ENCODE measurements at places on chromosomes 1 and 21.
A peak's percentile ranks its signal among the peaks of the same experiment; 100 is the strongest.

DNA sequence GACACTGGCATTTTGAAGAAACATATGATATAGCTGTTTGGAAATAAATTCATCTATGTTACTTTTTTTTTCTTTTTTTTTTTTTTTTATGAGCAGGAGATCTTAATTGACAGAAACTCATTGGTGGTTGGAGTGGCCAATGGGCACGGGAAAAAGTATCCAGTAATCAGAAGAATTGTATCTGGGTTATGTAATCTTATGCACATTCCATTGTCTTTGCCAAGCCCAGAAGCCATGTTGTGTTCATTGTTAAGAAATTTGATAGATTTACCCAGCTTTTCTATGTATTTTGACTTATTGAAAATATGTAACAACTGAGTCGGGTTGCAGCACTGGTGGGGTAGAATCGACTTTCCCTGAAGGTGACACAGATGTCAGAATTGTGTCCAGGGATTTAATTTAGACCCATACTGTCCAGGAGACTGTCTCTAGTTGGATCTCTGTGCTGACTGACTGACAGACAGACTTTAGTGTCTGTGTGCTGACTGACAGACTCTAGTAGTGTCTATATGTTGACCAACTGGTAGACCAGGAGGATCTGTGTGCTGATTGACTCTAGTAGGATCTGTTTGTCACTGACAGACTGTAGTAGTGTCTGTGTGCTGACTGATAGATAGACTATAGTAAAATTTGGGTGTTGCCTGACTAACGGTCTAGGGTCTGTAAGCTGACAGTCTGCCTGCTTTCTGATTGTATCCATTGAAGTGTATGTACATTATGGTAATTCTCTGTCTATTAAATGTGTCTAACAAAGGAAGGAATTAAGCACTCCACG, 12.3 kb upstream of the C4BPB start:
- no peak for DNase-seq

DNA sequence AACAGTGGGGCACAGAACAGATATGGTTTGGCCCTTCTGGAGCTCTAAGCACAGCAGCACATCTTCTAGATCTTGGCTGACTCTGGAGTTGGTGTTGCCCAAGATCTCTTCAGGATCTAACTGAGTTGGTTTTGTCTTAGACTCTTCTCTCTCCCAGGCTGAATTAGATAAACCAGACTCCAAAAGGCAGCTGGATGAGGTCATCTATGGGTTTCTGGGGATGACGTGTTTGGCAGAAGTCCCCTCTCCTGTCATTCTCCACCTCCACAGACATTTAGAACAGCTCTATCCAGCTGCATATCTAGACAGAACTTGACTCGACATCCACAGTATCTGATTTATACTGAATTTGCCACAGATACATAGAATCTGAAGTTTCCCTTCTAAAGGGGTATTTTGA, 75.3 kb downstream of the ST6GALNAC5 start:
- no peak for DNase-seq

GRCh38 chr1:247332215-247332622, 552 bp upstream of the ZNF496 start:
- peak; percentile 43 for DNase-seq

DNA sequence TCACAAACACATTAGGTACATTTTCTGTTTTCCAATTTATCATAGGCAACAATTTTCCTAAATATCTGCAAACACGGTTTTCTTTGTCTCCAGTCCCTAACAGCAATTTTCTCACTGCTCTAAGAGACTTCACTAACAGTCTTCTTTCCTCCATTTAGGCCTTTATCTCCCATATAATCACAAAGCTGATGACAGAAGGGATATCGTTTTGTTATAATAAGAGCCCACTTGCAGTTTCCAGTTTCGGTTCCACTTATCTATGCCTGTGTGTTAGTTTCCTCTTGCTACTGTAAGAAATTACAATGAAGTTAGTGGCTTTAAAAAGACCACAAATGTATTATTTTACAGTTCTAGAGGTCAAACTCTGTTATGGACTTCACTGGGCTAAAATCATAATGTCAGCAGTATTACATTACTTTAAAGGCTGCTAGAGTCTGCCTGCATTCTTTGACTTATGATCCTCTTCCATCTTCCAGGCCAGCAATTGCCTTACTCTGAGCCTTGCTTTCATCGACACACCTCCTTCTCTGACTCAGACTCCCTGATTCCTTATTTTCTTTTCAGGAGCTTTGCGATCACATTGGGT, 549.3 kb downstream of the NCAM2 start:
- DNase-seq: no peak

DNA sequence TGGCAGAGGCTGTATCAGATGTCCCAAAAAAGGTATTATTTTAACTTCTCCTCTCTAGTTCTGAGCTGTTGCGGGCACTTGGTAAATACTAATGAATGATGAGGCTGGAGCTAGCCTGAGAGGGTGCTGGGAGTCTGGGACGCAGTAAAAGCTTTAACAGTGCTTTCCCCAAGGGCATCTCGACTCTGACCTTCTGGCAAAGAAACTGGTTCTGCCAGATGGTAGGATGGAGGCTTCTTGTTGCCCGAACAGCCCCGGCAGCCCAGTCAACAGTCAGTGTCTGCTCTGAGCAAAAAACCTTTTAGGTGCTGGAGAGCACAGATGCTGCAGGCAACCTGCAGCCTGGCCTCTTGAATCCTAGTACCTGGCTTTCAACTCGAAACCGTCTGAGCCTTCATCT, 2.5 kb upstream of the PNRC2 start:
- DNase-seq: no peak

GRCh38 chr1:109112056-109112651, 1.8 kb upstream of the ELAPOR1 start:
- DNase-seq: peak; percentile 49

DNA sequence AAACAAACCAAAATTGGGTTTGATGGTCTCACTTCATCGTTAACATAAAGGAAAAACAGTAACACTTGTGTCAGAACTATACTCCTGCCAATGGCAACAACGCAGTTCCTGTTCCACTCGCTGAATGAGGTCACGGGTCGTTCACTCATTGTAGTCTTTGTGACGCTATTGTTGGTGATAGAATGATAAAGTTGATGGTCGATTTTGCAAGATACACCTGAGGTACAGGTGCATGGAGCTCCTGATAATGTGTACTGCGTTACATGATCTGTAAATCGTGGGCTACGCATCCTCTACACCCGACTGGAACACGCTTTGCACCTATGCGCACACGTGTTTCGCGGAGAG, 391 bp upstream of the CENPS start:
- peak; percentile 19 for DNase-seq

DNA sequence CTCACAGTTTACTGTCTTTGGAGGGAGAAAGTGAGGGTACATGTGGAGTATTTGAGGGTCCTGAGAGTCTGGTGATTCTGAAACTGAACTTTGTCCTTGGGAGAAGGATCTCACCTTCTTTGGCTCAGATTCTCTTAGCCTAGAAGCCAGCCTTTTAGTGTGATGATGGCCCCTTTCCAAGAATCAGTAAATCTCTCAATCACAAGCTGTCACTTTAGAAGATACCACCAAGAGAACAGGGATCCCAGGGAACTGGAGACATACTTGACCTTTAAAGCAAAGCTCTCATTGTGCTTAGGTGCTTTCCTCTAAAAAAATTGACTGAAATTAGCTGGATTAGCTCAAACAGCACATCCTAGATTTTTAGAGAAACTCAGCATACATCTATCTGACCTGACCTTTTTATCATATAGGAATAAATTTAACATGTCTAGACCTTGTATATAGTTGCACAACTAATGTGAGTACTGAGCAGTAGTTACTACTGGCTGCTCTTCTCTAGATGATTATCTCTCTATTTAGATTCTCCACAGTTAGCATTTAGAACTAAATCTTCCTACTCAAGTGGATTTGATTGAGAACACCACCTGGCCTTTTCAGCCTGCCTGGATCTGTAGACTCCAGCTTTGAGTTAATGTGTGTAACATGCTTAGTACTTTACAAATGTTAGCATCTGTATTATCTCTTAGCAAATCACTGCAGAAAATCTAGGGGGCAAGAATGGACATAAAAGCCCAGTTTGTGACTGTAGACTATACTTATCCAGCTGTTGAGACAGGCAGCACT, 157.7 kb downstream of the MAST2 start:
- no peak for DNase-seq

GRCh38 chr1:13430495-13430894, 20.2 kb downstream of the PRAMEF20 start:
- no peak for DNase-seq

GRCh38 chr1:183622013-183622412, 13.6 kb downstream of the ARPC5 start:
- no peak for DNase-seq

- DNase-seq: no peak
Measured at GRCh38 chr1:183584147-183584546, 6.1 kb downstream of the NCF2 start.

GRCh38 chr1:2113620-2114135, 63.5 kb downstream of the PRKCZ start:
- no peak for DNase-seq

GRCh38 chr1:229685149-229685548, 59.1 kb downstream of the URB2 start:
- no peak for DNase-seq

GRCh38 chr1:208962867-208963266, 620.6 kb upstream of the CAMK1G start:
- no peak for DNase-seq

- no peak for DNase-seq
Measured at GRCh38 chr1:57986432-57986831, 560.1 kb downstream of the OMA1 start.

GRCh38 chr21:20388400-20388799, 609.8 kb upstream of the NCAM2 start:
- DNase-seq: no peak

DNA sequence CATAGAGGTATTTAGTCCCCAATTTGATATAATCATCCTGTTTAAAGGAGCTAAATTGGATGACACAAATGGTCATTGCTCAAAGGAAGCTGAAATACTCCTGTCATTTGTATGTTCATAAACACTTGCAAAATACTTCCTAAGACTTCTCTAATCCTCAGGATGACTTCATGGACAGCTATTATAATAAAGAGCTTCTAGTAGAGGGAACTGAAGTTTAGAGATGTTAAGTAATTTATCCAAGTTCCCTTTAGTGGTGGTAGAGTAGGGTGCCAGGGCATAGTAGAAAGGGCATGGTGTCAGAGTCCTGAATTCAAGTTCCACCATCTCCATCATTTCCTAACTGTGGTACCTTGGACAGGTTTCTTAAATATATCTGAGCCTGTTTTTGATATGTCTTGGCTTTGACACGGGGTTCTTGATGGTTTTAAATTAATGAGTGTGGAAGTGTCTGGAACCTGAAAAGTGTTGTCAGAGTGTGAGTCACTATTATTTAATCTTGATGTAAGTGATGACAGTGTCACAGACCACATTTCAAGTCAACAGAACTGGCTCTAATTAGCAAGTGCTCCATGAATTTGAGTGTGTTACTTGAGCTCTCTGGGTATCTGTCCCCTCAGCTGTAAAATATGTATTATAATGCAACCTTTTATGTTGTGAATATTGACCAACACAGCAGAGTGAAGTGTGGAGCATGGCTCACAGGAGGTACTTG, 12.1 kb upstream of the GBP6 start:
- DNase-seq: no peak

DNA sequence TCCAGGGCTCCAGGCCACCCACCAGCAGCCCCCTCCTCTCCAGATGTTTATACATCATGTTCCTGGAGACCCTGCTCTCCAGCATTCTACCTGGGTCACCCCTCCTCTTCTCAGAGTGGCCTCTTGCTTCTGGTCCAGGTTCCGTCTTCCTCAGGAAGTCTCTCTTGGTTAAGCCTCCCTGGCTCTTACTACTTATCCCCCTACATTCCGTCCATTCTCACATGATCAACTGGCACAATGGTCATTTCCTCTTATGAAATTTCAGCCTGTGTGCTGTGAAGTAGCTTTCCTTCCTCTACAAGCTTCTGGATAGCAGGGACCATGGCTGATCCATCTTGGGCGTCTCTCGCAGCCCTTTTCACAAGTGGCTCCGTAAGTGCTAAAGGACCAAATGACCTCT, 33.9 kb upstream of the ATP2B4 start:
- DNase-seq: peak; percentile 13

- no peak for DNase-seq
Measured at GRCh38 chr1:182261655-182262054, 129.9 kb downstream of the GLUL start.

- DNase-seq: no peak
Measured at GRCh38 chr1:157878059-157878458, 36.5 kb upstream of the CD5L start.

- DNase-seq: peak; percentile 0
Measured at GRCh38 chr1:43878854-43879253, 54.7 kb upstream of the ARTN start.

DNA sequence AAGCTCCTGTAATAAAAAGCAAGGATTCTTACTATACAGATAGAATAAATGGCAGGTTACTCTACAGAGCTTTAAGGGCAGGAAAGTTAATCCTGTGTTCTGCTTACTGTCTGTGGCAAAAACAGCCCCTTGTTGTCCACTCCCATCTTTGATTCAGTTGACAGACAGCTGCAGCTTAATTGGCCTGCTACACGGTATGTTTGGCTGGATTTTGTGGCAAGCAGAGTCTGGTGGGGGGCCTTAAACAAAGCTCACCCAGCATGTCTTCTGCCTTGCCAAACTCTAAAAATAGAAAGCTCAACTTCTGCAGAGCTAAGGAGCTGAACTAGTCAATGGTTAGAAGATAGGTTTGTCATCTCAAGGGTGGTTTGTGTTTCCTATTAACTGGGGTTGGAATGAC, 407.2 kb downstream of the HLX start:
- DNase-seq: no peak

DNA sequence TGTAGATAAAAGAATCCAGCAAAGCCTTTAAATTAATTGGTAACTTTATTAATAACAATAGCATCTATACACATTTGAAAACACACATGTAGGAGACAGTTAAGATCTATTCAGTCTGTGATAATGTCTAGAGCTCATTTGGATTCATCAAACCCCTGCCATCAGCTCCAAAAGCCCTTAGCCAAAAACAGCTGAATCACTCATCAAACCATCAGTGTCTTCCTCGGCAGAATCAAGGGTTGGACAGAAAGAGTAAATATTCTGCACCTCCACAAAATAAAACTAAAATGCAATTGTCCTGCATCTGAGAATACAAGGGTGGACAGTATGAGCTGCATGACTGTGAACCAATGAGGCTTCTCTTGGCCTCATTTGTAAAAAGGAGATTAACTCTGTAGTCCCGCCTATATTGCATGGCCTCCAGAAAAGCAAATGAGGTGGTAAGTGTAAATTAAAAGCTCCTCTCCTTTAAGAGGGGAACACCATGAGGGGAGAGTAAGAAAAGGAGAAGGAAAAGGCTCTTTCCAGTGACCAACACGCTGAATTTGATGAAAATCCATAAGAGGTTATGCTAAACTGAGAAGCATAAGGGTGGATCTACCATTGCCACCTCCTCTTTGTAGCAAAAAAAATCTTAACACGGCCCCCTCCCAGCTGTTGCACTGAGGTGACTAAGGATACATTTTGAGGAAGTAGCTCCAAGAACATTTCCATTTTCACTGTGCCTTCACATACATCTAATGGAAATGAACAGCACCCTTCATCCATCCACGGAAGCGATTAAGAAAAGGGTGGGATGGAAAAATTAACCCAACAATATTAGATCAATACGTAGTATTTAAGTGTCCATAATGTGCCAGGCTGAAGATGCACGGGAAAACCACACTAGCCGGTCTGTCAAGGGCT, 14.7 kb upstream of the BOLA1 start:
- DNase-seq: peak; percentile 28

All from CD4-positive, alpha-beta T cell treated with Interleukin-4 for 1 hour (primary cell).